ENCODE measurements at places on chromosomes 2 and 18.
A peak's percentile ranks its signal among the peaks of the same experiment; 100 is the strongest.

- peak; percentile 88 for DNase-seq
Measured at GRCh38 chr2:218272531-218273212, 2.4 kb downstream of the PNKD start.

- no peak for DNase-seq
Measured at GRCh38 chr18:6017171-6017570, 121.8 kb upstream of the TMEM200C start.

DNA sequence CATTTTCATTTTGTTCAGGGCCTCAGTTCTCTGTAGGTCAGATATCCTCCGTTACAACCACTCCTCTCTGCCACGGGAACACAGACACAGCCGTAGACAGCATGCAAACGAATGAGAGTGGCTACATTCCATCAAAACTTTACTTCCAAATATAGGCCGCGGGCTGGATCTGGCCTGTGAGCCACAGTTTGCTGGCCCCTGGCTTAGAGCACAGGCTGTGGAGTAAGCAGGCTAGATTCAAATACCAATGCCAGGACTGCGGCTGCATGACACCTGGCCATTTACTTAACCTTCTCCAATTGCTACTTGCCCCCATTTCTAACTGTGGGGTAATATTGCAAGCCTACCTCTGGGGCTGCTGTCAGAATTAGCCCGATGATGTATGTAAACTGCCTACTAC lies 325.8 kb upstream of the POU3F3 start:
- no peak for DNase-seq

GRCh38 chr18:30440351-30440750 lies 602.2 kb downstream of the DSC3 start:
- no peak for DNase-seq

- DNase-seq = no peak
Measured at GRCh38 chr2:49129034-49129433, 25.3 kb downstream of the FSHR start.

GRCh38 chr2:187470698-187471097 lies 22.6 kb upstream of the CALCRL start:
- DNase-seq = no peak

DNA sequence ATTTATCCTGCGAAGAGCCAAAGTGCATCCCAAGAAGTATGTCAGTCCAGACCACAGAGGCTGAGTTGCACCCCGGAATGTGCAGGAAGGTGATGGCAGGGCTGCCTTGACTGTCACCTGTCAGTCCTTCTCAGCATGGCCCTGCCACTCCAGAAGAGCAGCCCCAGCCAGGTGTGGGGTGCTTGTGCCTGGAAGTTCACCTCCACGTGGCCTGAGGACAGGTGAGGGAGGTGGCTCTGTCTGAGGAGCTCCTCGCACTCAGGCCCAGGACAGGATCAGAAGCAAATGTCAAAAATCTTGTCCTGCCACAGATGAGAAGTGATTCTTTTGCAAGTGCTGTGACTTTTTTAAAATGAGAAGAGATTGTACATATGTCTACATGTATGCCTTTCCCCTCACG lies 31.4 kb upstream of the B3GNT7 start:
- DNase-seq = no peak

- DNase-seq = peak; percentile 46
Measured at GRCh38 chr2:67649331-67650261, 252.5 kb downstream of the ETAA1 start.

DNA sequence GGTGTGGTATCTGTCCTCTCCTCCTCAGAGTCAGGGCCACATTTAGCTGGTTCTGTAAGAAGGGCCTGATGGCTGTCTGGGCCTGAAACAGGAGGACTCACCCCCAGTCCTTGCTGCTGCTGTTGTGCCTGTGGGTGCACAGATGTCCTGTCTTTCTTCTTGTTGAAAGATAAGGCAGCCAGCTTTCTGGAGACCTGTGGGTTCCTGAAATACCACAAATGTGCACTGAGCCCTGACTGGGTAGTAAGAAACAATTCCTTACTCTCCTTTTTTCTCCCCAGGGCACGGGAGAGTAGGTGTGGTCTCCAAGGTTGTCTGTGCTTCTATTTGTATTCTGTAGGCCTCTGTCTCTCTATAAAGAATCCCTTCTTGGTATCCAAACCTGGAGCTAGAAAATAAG lies 96.2 kb upstream of the DLX2 start:
- DNase-seq = no peak

DNA sequence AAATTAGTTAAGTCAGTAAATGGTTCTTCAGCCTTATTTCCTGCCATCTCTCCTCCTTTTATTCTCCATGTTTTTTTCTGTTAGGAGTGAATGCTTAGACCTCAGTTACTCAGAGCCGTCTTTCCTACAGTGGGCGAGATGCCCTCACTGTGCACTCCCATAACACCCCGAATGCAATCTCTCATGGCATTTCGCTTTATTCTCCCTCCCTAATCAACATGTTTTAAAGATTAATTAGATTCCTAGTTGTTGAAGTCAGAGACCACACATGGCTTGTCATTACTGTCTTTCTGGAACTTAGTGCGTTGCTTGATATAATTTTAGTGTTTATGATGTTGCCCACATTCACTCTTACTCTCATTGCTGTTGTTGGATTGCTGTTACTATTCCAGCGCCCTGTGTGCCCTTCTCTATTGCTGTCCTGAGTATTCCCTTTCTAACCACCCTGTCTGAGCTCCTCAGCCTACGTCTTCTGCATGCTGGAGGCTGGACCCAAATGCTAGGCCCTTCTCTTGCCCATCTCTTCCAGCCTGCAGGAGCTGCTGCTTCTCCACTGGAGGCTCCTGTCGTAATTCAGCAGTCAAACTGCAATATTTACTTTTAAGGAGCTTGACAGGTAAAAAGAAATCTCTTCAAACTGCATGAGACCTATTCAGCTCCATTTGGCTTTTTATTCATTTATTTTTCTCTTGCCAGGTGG lies 99.3 kb downstream of the MAP2 start:
- DNase-seq = no peak

DNA sequence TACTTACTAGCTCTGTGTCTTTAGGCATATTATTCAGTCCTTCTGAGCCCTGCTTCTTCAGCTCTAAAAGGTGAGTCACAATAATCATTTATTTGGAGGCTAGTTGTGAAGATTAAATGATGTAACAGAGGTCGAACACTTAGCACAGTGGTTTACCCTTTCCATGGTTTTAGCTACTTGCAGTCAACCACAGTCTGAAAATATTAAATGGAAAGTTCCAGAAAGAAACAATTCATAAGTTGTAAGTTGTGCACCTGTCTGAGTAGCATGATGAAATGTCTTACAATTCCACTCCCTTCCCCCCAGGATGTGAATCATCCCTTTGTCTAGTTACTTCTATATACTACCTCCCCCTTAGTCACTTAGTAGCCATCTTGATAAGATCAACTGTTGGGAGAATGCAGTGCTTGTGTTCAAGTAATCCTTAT lies 217.6 kb upstream of the THUMPD2 start:
- DNase-seq = no peak

DNA sequence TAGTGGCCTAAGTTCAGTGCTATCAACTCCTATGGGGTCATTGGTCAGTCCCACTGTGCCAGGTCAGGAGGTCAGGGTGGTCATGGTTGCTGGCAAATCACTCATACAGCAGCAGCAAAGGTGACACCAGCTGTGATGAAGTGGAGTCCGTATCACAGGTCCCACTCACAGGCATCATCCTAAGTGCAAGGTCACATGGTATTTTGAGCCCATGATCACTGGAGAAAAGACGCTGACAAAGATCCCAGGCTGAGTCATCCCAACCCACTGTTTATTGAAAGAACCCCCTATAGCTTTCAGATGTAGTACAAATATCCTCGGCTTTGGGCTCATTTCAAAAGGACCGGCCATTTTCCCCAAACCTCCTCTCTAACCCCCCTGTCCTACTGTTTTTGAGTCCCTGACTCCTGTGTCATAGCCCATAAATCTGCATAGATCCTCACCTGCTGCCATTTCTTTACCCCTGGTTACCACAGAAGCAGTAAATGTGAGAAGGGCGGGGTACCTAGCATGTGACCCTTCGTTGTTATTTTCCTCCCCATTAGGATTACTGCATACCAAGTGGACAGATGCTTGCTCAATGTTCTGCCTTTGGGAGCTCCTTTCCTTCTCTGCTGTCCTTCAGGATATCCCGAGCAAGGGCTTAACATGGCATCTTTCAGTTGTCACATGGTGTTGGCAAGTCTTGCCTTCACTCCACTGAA lies 107.7 kb downstream of the COL6A3 start:
- DNase-seq = no peak

GRCh38 chr2:200993097-200993496 lies 29.6 kb upstream of the ORC2 start:
- DNase-seq = no peak
